ENCODE measurements at places on chromosomes 6 and 20.
A peak's percentile ranks its signal among the peaks of the same experiment; 100 is the strongest.

- no peak for DNase-seq
Observed at GRCh38 chr20:22687676-22688349, 103.4 kb upstream of the FOXA2 start.

GRCh38 chr20:25005220-25005619, 12.7 kb upstream of the APMAP start:
- no peak for DNase-seq

- no peak for DNase-seq
Observed at GRCh38 chr6:160305926-160306713, 42.1 kb upstream of the SLC22A3 start.

- DNase-seq: peak; percentile 96
Observed at GRCh38 chr20:53582574-53583351, 10.9 kb downstream of the ZNF217 start.

All from fibroblast of villous mesenchyme (primary cell).